CD4-positive, CD25-positive, alpha-beta regulatory T cell (primary cell): ENCODE measurements at places on chromosomes 7 and 10. TPM values are rescaled to one million over a fixed set of nuclear protein-coding genes. Genes with fewer than 3 reads are reported as not detected.

STOX1 gene
- total RNA-seq = 0.30 TPM

GJC3 gene
- total RNA-seq = 0.35 TPM

VWDE gene
- total RNA-seq = 0.86 TPM

CPXM2 gene
- not detected for total RNA-seq

STEAP4 gene
- total RNA-seq = not detected

HMX3 gene
- not detected for total RNA-seq

SUGCT gene
- not detected for total RNA-seq

HDAC9 gene
- 10.4 TPM for total RNA-seq

AGR2 gene
- total RNA-seq = not detected

DOCK1 gene
- total RNA-seq = 0.20 TPM

PTF1A gene
- total RNA-seq = not detected

CYP2C18 gene
- not detected for total RNA-seq

ATG9B gene
- 21.2 TPM for total RNA-seq

DGKB gene
- not detected for total RNA-seq

COMTD1 gene
- 21.1 TPM for total RNA-seq

AGAP6 gene
- 18.9 TPM for total RNA-seq

HHEX gene
- 1.2 TPM for total RNA-seq

OTUD1 gene
- 86.8 TPM for total RNA-seq

ASB13 gene
- total RNA-seq = 2.9 TPM

ZNF239 gene
- total RNA-seq = 0.81 TPM

ITGB8 gene
- total RNA-seq = 2.1 TPM

CFAP58 gene
- not detected for total RNA-seq

MINPP1 gene
- total RNA-seq = 2.8 TPM

ZNF503 gene
- not detected for total RNA-seq

SAMD9 gene
- total RNA-seq = 42.4 TPM

CRHR2 gene
- not detected for total RNA-seq

UCN3 gene
- total RNA-seq = not detected

PTN gene
- not detected for total RNA-seq

CCDC7 gene
- total RNA-seq = 73.6 TPM

HABP2 gene
- total RNA-seq = not detected

OR2A7 gene
- 6.0 TPM for total RNA-seq

CUBN gene
- total RNA-seq = 4.7 TPM

TWIST1 gene
- 0.39 TPM for total RNA-seq

SEM1 gene
- 20.4 TPM for total RNA-seq

RFC2 gene
- total RNA-seq = 15.8 TPM

PNLIPRP1 gene
- not detected for total RNA-seq

CALCR gene
- total RNA-seq = not detected

SPDYE11 gene
- not detected for total RNA-seq

MICALL2 gene
- total RNA-seq = 3.3 TPM

ECHDC3 gene
- total RNA-seq = 0.47 TPM

AKR1B15 gene
- total RNA-seq = not detected

CUEDC2 gene
- 29.4 TPM for total RNA-seq

SERPINE1 gene
- 0.39 TPM for total RNA-seq
